Stimulated activated CD4-positive, alpha-beta T cell treated with anti-CD3 and anti-CD28 coated beads, Interleukin-2, amount 100 ng/mL, for 4 hours (primary cell): ENCODE measurements at places on chromosomes 12 and 14.

DNA sequence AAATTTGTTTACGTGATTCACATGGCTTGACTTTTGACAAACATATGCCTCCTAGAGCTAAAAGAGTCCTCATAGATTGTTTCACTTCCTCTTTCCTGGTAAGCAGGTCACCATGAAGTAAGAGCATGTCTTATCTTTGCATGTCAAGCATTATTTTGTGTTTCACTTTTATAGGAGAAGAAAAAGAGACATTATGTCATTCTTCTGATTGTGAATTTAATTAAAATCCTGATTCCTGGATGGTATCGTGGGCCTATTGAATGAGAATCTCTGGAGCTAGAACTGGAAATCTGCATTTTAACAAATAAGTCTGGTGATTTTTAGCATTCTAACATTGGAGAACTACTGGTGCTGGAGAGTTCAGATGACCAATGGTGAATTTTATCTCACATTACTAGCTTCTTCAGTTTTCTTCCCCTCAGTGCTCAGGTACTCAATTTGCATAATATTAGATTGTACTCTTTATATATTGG is 218.6 kb upstream of the ATP2B1 start:
- DNase-seq = no peak

GRCh38 chr14:43407706-43408105 is 1099.4 kb downstream of the FSCB start:
- DNase-seq = no peak

DNA sequence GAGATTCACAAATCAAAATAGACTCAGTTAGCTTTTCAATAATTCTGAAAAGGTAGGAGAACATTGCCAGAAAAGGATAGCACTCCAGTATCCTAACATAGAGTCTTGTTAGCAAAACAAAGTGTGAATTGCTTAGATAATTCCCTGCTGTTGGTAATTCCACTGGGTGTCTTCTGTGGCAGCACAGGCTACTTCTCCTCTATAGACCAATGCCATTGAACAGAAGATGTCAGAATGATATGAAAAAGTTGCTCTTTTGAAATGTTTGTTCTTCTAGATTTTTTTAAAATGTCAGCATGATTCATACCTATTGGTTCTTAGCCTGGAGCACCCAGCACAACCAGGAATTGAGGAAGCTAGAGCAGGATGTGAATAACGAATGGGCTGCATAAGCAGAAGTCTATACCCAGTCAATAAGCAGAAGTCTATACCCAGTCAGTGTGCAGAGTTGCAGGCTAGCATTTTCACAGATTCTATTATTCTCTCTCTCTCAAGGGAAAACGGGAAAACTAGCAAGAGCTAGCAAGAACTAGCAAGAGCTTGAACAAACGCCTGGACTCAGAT is 112.8 kb downstream of the SYT1 start:
- DNase-seq = no peak

DNA sequence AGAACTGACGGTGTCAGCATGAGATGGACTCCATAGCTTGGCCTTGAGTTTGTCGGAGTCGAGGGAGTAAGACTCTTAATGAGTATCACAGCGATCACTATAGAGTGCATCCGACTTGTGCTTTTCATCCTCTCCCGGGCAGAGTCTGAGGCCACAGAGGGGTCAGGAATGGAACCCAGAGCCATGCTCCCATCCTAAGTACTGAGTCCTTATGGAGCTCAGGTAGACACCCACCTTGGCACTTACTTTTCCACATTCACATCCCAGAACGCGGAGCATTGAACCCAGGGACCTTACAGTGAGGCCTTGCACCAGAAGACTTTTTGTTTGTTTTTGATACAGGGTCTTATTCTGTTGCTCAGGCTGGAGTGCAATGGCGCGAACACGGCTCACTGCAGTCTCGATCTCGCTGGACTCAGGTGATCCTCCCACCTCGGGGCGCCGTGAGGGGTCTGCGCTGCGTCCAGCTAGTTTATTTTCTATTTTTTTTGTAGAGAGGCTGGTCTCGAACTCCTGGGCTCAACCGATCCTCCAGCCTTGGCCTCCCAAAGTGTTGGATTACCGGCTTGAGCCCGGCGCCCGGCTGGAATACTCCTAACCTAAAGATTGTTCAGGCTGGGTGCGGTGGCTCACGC is 719 bp upstream of the SRSF9 start:
- no peak for DNase-seq

GRCh38 chr12:104775731-104776231 is 182.3 kb downstream of the SLC41A2 start:
- DNase-seq = no peak

GRCh38 chr14:69401841-69402240 is 3.3 kb downstream of the SLC39A9 start:
- no peak for DNase-seq

- no peak for DNase-seq
These were observed 17.8 kb upstream of the YAF2 start for GRCh38 chr12:42255866-42256261.

- DNase-seq = no peak
These were observed 72.5 kb upstream of the MYL2 start for GRCh38 chr12:110992909-110993308.

DNA sequence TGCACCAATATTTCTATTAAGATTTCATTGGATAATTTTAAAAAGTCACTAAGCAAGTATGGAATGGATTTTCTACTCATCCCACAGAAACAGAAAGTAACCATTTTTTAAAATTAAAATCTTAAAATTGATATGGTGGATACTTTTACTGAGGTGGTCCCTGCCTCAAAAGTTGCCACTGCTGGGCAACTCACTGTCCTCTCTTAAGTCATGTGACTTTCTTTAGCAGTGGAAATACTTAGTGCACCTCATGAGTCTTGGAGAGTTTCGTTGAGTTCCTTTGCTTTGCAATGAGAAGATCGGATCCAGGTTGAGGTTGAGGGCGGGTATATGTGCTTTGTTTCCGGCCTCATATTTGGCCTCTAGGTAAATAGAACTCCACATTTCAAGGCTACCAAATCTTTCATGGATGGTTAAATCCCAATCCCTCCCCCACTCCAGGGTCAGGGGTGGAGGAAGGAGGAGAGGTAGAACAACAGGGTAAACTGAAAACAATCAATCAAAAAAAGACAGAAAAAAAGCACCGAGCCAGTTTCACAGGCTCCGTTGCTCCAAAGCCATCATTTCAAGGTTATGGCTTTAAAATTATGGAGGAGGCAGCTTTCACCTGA is 39.5 kb upstream of the DUSP6 start:
- DNase-seq = no peak

DNA sequence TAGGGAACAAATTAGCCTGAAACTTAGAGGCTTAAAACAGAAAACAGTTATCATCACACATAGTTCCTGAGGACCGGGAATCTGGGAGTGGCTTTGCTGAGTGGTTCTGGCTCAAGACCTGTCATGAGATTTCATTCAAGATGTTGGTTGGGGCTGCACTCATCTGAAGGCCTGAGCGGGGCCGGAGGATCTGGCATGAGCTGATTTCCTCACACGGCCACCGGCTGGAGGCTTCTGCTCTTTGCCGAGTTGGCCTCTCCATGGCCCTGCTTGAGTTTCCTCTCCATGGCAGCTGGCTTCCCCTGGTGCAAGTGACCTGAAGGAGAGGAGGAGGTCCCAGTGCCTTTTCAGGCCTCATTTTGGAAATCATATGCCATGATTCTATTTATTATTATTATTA is 128.1 kb downstream of the PAPOLA start:
- no peak for DNase-seq

- DNase-seq = no peak
These were observed 16.3 kb downstream of the C2CD5 start for GRCh38 chr12:22527999-22528398.

DNA sequence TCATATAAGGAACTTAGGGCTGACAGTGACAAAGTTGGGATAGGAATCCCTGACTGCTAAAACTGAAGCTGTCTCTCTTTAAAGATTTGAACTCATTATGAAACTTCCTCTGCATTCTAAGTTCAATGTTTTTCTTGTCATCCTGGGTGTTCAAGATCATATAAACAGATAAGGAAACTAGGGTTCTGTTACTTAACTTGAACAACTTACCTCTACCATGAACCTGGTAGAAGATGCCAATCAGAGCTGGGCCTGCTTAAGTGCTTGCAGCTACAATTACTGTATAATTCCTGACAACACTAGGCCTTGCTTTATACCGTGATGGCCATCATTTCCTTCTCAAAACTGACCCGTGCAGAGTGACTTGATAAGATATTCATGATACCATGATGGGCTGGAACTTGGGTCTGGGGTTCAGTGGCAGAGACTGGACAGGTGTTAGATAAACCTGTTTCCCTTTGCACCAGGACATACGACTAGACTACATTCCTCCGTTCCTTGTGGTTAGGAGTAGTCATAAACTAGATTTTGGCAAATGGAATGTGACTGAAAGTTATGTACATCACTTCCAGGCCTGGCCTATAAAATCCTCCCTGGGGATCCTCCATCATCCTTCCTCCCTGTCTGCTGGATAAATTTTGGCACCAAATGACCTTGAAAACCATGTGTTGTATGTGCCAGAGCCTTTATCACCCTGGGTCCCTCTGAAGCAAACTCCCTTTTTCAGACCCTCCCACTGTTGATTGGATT is 172.2 kb upstream of the PRICKLE1 start:
- no peak for DNase-seq
